ENCODE measurements at places on chromosomes 1 and 21. TPM values are rescaled to one million over a fixed set of nuclear protein-coding genes. Genes with fewer than 3 reads are reported as not detected.

DNA sequence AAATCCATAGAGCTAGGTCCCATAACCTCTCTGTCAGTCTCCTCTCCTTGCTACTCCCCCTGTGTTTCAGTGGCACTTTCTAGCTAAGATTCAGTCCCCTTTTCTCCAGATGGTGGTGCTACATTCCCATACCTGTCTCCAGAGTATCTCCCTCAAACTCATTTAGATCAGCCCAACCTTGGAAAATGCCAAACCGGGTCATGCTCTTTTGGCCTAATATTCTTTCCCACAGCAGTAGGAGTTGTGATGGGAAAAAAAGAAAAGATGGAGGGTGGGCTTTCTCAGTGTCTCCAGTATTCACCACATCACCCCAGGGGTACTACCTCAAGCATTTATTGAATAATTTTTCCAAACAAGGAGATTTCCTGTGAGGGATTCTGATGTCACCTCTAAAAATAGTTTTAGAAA, 3.2 kb upstream of the RXFP4 start:
- peak; percentile 63 for DNase-seq

Gene FAM78B
- 1.9 TPM for polyA plus RNA-seq

DNA sequence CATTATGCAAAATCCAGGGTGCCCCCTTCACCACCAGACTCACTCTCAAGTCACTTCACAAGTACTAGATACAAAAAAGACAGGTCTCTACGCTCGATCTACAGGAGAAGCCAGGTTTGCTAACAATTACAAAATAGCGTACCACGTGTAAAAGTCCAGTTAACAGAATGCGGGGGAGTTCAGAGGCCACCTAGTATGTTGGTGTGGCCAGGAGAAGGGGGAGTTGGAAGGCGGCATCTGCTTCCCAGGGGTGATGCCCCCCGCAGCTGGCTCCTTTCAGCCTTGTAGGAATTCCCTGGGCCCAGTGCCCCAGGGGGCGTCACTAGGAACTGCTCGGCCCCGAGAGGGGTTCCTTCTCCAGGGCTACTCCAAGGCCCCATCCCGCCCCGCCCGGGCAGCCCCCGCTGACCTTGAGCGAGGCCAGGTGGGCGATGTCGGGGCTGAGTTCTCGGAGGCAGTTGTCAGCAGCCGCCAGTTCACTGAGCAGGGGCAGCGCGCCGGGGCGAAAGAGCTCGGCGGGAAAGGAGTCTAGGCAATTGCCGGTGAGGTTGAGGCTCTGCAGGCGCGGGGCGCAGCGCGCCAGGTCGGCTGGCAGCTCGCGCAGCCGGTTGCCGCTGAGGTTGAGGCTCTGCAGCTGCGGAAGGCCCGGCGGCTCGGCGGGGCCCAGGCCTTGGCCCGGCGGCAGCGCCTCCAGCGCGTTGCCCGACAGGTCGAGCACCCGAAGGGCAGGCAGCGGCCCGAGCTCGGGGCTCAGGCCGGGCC, 664 bp downstream of the LRRC47 start:
- DNase-seq = no peak

Gene CELA2A
- polyA plus RNA-seq = 0.84 TPM

GRCh38 chr1:208231881-208232661, 12.1 kb downstream of the PLXNA2 start:
- DNase-seq = no peak

- no peak for DNase-seq
Measured at GRCh38 chr1:26582836-26583460, 53.4 kb downstream of the RPS6KA1 start.

Gene CEPT1
- polyA plus RNA-seq = 23.7 TPM

DNA sequence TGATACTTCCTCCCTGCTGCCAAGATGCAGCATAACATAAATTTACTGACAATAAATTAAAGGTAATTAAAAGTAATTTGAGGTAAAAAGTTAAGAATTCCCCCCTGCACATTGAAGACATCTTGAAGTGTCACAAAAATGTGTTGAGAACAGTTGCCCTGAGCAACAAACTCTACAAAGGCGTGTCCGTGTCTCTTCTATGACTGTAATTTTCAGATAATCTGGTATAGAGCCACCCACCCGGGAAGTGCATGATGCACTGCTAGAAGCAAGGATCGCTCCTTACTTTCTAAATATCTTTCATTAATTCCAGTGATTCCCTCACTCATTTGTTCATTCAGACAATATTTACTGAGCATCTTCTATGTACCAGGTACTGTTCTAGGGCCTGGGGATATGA, 11.0 kb upstream of the CASQ1 start:
- no peak for DNase-seq

Gene OSCP1
- polyA plus RNA-seq = 5.4 TPM

GRCh38 chr1:66570196-66570595, 36.2 kb downstream of the SGIP1 start:
- no peak for DNase-seq

- DNase-seq = no peak
Measured at GRCh38 chr1:167288390-167289074, 67.8 kb downstream of the POU2F1 start.

- DNase-seq = no peak
Measured at GRCh38 chr1:206842854-206843253, 22.6 kb upstream of the IL20 start.

Gene ADORA1
- 8.2 TPM for polyA plus RNA-seq

DNA sequence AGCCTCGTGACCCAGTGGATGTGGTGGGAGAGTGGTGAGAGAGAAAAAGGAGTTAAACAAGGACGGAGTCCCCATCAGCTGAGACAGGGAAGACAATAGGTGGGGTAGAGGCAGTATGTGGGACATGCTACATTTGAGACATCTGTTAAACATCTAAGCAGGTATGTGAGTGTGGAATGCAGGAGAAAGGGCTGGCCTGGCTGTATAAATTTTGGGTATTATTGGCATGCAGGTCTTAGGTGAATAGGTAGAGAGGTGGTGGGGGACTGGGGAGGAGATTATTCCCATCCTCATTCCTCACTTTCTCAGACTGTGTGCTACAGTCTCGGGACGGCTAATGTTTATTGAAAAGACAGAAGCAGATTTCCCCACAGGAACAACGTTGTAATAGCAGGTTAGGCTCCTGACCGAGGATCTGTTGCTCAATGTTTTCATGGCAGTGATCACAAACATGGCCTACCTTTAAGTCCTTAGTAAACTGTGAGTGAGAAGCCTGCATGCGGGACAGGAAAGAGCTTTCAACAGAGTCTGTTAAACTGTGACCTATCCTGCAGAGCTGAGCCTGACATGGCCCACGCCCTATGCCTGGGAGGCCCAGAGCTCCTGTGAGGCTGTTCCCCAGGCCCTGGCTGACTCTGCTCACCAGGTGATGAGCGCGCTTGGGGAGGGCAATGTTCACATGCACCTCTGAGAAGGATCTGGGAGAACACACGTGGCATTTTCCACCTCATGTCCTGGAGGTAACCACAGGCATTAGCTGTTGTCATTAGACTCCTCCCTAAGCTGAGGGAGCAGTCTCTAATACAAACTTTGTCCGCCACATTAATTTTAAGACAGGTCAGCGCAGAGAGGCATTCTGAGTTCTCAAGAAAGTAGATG, 16.5 kb downstream of the VSIG8 start:
- DNase-seq = no peak

- no peak for DNase-seq
Measured at GRCh38 chr1:201318504-201319340, 35.4 kb downstream of the PKP1 start.

Gene GCSAML
- polyA plus RNA-seq = 0.15 TPM

Gene DMBX1
- polyA plus RNA-seq = not detected

DNA sequence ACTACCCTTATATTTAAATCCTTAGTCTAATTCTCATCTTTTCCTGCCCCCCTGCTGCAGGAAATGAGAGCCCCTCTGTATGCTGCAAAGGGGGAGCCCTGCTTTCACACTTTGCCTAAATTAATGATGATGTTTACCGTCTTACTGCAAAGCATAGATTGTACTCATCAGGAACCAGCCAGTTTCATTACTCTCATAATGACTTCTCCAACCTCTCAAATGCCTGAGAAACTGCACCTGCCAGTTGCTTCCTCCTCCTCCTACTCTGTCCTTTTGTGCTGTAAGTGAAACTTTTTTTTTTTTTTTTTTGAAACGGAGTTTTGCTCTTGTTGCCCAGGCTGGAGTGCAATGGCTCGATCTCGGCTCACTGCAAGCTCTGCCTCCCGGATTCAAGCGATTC, 101.7 kb downstream of the ADSS2 start:
- no peak for DNase-seq

DNA sequence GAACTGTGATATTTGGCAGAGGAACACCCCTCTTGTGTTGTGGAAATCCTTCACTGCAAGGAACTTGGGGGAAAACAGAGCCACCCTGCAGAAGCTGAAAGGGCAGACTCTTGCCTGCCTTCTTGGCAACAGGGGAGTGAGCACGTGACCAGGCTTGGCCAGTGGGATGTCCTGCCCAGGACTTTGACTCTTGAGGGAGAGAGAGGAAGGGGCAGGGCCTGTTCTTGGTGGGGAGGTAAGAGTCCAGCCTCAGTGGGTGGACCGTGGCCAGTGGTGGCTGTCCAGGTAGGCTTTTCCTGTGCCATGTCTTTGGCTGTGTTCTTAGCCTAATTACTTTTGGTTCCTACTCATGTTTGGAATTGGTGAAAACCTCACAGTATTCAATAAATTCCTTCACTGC, 8.6 kb upstream of the AK2 start:
- DNase-seq = no peak
